ENCODE measurements at places on chromosomes 7 and 10. TPM values are rescaled to one million over a fixed set of nuclear protein-coding genes. Genes with fewer than 3 reads are reported as not detected.

The SH2B2 gene
- 1.4 TPM for total RNA-seq

The METTL27 gene
- 1.7 TPM for total RNA-seq

The FXYD4 gene
- total RNA-seq, result not detected

DNA sequence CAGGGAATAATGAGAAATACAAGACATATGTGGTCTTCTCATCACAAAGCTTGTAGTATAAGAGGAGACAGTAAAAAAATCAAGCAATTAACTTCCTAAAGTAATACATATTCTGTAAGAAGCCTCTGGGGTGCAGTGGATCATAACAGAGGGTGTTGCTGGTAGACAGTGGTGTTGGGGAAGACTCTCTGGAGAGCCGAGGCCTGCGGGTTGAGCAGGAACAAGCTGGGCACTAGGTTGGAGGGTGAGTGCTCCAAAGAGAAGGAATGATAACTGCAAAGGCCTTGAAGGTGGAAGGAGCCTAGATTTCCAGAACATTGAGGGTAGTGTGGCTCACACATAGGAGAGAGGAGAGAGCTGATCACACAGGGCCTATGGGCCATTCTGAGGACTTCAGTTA is 1.5 kb downstream of the GIMAP4 start:
- peak; percentile 63 for DNase-seq

GRCh38 chr7:128738570-128739047 is 550 bp upstream of the CALU start:
- DNase-seq, result peak; percentile 24

DNA sequence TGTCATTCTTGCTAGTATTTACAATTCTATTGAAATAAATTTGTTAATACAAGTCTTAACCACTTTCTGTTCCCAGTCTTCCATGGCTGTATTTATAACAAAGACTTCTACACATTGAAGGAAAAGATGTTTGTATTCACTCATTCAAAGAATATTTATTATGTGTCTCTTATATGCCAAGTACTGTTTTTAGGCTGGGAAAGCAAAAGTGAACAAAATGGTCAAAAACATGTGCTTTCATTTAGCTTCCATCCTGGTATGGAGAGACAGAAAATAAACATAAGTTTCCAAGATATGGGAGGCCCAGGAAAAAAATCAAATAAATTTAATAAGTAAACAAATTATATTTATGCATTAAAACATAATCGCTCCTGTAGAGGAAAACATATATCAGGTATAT is 22.9 kb downstream of the CPED1 start:
- DNase-seq, result no peak

The RBP3 gene
- total RNA-seq, result not detected

DNA sequence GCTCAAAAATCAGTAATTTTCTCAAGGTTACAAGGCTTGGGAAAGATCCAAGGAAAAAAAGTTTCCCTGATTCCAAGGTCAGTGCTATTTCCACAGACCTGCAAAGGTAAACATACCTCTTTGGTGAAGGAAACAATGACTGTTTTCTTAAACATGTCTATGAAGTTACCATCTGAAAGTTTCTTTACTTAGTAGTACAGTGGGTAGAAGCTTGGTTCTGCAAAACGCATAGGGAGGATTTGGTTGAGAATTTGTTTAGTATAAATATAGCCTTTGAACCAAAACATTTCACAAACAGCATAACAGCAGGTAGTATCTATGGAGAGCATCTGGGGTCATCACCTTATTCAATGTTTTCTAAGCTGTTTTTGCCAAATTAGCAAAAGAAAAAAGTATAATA is 169.6 kb downstream of the CCSER2 start:
- DNase-seq, result no peak

DNA sequence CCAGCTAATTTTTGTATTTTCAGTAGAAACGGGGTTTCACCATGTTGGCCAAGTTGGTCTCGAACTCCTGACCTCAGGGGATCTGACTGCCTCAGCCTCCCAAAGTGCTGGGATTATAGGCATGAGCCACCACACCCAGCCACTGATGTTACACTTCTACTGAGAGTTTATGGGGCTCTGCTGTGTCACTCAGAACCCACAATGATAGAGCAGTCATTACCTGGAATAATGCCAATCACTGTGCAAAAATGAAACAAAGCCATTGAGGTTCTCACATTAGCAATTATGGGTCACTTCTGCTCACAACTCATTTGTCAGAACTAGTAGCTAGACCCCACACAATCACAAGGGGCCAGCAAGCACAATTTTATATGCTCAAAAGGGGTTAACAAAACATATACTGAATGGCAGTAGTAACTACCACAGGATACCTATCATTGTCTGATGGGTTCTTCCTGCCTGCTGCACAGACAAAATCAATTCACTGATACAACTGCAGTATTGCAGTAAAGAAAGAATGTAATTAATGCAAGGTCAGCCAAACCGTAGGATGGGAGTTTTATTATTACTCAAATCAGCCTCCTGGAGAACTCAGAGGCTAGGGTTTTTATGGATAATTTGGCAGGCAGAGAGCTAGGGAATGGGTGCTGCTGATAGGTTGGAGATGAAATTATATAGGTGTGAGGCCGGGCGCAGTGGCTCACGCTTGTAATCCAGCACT is 72.1 kb upstream of the TRIM24 start:
- DNase-seq, result no peak

The LRIT1 gene
- not detected for total RNA-seq

The FBXL15 gene
- total RNA-seq, result 9.9 TPM

DNA sequence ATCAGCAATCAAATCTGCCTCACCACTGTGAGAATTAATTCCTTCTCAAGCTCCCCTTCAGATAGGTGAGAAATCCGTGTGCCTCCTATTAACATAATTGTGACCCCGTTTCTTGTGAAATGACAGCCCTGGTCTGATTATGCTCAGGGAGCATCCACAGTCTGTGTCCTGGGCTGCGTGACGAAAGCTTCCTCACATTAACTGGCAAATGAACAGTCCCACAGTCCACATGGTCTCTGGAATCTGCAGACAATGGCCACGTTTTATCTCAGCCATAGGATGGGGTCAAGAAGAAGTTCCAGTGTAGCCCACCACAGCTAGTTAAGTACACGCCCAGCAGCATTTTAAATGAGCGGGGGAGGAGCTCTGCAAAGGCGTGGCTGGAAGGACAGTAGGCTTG is 229.2 kb downstream of the RPS24 start:
- no peak for DNase-seq

- no peak for DNase-seq
Measured at GRCh38 chr7:43431020-43431595, 151.8 kb upstream of the STK17A start.

The FRA10AC1 gene
- total RNA-seq, result 24.5 TPM

DNA sequence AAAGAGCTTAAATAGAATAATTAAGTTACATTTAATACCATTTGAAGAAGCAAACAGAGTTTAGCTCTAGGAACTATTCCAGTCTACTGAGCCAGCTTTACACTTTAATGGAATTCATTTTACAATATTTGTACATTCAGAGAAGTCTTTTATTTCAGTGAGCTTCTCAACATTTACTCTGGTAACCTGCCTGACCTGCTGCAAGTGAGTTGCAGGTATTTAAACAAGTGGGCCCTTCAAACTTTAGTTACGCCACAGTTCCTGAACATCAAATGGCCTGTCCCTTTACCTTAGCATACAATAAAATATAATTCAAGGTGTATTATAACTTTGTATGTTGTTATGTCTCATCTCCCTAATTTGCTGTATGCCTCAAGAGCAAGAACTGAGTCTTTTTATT is 121.6 kb upstream of the SEMA3C start:
- no peak for DNase-seq

- peak; percentile 12 for DNase-seq
Measured at GRCh38 chr10:129102906-129103693, 363.9 kb upstream of the MGMT start.

DNA sequence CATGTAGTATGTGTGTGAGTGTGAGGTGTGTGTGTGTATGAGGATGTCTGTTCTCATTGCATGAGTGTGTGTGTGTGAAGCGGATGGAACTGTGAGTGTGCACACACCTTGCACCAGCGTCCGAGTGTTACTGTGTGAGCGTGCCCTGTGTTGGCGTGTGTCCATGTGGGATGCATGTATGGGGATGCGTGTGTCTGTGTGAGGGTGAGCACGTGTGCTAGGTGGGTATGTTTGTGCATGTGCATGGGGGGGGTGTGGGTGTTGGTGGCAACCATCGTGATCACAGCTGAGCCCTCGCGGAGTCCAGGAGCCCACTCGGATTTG is 6.4 kb downstream of the KNDC1 start:
- no peak for DNase-seq

The RASA4 gene
- total RNA-seq, result 40.0 TPM

DNA sequence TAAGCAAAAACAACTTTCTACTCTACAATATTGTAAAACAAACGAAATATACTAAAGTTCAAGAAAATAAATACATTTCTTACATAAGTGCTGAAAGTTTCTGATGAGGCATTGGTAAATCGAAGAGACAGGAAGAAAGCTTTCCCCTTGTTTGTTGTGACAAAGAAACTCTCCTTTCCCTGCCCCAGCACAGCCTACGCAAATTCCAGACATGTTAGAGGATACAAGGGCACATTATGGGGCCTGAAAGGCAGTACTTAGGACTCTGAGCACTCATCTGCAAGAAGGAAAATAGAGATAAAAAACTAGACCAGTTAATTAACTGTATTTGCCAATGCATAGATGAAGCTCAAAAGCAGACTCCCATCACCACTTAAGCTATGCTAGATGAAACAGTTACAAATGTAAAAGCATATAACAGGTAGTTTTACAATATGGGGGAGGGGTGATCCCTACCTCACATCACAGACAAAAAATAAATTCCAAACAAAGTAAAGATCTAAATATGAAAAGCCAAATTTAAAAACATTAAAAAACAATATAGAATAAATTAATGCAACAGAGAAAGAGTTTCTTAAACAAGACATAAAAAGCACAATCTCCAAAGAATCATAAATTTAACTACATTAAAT is 21.8 kb downstream of the ARHGAP19 start:
- no peak for DNase-seq

- DNase-seq, result no peak
Measured at GRCh38 chr10:130741901-130742855, 569.3 kb downstream of the TCERG1L start.

The TMEM236 gene
- not detected for total RNA-seq

DNA sequence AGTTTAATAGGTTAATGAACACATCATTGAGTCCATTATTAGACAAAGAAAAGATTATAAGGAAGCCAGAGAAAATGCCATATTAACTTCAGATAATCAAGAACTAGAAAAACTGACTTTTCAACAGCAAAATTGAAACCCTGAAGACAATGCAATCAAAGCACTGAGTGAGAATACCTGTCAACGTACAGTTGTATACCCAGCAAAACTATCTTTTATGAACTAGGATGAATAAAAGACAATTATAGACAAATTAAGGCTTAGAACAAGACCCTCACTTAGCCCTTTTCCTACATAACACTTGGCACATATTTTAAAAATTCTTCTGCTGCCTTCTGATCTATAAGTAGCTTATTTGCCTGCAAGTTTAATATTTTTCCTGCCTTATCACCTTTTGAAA is 19.0 kb upstream of the DGKI start:
- DNase-seq, result no peak

DNA sequence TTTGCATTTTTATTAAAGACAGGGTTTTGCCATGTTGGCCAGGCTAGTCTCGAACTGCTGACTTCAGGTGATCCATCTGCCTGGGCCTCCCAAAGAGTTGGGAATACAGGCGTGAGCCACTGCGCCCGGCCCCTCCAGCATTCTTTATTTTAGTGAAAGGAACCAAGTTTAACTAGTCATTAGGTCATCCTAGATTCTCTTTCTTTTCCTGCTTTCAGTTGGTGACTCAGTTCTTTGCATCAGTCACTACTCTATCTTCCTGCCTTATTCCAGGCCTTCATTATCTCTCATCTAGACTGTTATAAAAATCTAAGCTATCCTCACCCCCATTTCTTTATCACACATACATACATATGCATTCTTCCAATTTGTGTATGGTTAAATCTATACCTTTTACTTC is 63.7 kb downstream of the PRSS58 start:
- no peak for DNase-seq

The GPR22 gene
- not detected for total RNA-seq

DNA sequence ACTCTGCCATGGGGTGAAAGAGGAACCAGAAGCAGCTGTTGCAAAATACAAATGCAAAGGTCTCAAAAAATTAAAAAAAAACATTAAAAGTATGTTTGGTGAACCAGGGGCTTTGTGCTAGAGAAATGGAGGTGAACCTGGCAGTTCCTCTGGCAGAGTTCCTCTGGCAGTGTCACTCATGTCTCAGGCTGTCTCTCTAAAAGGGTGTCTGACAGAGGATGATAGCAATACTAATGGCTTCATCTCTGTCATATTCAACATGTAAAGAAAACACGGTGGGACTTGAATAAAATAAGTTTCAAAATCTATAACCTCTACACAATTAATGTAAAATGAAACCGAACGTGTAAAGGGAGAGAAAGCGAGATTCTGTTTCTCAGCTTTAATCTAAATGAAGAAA is 375.7 kb upstream of the VWC2 start:
- DNase-seq, result no peak

The GPR85 gene
- not detected for total RNA-seq

DNA sequence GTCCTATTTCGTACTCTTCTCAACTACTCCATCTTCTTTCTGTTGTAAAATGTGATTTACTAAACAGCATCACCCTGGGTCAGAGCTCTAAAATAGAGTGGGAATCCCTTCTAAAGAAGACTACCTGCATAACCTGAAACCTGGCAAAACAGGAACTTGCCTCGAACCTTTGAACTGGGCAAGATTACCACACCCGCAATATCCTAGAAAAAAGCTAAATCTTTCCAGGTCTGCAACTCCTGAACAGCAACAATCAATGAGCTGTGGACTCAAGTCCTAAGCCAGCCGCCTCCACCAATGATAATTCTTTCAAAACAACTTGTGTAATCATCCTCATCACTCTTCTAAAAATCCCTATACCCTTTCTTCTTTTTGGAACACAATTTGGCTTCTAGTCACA is 824.2 kb upstream of the COBL start:
- no peak for DNase-seq

GRCh38 chr7:149625340-149625946 is 127.8 kb upstream of the ZNF746 start:
- peak; percentile 72 for DNase-seq

DNA sequence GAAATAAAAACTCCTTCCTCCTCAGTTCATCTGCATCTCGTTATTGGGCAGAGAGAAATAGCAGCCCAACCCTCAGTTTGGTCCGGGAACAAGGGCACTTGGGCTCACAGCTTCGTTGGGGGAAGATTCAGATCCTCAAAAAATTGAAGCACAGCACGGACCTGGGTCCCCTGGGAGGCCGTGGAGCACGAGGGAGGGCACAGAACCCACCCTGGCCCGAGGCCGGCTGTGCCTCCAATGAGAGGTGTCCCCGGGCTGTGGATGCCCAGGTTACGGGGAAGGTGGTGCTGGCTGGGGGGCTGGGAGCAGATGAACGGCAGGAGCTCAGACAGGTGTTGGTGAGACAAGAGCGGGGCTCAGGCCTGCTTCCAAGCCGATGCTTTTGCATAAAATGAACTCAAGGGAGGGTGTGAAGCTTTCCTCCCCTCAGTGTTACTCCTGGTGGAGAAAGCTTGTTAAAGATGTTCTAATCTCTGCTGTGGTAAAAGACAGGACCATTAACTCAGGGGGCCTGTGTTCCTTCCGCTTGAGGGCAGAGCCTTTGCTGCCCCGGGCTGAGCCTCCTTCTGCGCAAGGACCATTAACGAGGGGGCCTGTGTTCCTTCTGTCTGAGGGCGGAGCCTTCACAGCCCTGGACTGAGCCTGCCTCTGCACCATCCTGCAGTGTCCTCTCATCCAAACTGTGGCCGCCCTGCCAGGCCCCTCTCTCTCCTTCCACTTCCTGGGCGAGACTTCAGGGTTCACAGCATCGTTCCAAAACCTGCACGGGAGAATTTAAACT is 302.2 kb downstream of the ADARB2 start:
- no peak for DNase-seq
